ENCODE measurements at places on chromosomes 7 and 10.

DNA sequence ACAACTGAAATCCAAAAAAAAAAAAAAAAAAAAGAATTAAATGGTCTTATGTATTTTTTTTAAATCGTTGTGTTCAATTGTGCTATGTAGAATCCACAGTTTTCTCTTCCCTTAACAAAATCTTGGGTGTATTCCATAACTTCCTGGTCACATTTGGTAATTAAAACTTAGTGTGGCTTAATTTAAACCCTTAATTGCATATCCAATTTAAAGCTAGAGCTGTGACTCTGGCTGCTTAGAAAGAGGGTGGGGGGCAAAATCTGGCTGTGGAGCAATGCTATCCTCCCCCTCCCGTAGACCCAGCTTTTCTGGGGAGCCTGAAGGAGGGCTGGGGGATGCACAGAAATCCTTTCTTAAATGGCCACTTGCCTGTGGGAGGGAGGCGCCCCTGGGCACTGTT, 695.1 kb downstream of the INHBA start:
- DNase-seq: no peak

DNA sequence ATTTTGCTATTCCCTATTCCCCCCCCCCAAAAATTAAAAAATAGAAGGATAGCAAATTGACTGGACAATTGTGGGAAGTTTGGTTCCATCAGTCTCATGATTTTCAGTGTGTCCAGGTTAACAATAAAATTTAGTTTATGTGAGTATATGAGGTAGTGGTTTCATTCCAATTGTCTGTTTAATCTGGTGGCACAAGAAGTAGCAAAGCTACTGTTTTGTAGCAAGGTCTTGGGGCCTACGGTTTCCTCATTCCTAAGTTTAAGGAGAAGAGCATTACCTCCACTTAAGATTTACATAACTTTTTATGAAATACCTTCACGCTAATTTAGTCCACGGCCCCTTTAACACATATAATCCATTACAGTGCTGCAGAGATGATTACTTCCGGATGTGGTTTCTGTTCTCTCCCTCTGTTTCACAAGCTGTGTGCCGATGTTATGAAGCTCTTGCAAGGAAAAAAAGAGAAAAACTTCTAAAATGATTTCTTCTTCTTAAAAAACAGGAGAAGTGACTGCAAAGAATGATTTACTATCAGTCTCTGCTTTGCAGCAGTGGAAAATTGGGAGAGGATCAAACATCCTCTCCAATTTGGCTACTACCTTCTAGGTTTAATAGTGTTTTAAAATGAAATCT, 32.7 kb upstream of the NPVF start:
- DNase-seq: no peak

GRCh38 chr7:110962826-110963225, 128.1 kb upstream of the LRRN3 start:
- DNase-seq: no peak

DNA sequence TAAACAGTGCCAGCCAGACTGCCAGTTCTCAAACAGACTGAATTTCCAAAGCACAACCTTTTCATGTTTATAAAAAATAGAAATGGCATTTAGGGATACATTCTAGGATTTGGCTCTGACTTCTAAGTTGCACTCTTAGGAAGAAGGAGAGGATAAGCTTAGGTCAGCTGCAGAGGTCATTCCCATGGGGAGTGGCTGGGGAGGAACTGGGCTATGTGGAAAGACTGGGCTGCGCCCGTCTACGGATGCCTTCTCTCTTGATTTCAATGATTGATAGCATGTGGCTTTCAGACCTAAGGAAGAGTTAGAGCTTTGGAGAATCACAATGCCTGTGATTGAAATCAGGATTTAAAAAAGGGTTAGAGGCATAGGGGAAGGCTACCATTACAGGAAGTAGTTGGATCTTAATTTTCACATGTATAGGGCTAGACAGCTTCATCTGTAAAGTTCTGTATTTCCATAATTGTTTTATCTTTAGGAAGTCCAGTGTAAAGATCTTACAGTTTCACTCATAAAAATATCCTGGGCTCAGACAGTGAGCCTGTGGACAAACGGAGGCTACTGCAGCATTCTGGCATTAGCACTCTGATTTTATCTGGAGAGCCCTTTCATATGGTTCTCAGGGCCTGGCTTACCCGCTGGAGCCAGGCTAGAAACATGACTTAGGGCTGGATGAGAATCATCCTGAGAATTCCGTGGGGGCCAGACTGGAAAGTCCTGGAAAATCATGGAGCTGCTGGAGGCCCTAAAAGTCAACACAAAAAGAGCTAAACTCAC, 29.5 kb downstream of the NUDT5 start:
- no peak for DNase-seq

DNA sequence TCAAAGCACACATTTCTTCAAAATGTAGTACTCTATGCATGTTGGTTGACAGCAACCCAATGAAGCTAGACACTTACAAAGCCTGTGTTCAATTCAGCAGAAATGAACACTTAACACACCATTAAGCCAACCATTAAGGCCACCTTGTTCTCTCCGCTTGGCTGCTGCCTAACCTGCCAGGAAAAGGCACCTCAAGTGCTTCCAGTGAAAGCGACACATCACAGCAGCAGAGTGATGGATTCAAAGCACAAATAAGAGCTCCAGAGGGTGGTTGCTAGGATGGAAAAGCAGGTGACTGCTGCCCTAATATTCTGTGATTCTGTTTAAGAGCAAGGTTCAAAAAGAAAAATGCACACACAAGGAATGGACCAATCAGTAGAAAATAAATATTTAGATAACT, 81.5 kb upstream of the GNAI1 start:
- DNase-seq: peak; percentile 97

GRCh38 chr7:158957510-158957906, 101.2 kb downstream of the DYNC2I1 start:
- peak; percentile 65 for DNase-seq

DNA sequence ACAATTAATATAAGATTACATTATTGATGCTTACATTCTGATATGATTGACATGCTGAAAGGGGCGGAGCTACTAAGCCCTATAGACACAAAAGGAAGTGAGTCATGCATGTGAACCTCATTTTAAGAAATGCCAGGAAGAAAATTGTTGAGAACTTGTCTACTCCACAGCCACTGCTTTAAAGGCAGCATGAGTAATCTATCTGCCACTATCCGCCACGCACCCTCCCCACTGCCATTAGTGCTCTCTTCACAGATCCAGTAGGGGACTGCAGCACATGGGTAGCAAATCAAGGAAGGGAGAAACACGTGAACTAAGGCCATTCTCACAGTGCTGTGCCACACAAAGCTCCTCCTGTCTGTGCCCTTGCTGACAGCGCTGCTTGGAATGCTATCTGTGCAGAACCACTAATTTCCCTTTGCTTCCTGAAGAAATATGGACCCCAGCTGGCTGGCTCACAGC, 524.8 kb downstream of the GRM8 start:
- DNase-seq: no peak

DNA sequence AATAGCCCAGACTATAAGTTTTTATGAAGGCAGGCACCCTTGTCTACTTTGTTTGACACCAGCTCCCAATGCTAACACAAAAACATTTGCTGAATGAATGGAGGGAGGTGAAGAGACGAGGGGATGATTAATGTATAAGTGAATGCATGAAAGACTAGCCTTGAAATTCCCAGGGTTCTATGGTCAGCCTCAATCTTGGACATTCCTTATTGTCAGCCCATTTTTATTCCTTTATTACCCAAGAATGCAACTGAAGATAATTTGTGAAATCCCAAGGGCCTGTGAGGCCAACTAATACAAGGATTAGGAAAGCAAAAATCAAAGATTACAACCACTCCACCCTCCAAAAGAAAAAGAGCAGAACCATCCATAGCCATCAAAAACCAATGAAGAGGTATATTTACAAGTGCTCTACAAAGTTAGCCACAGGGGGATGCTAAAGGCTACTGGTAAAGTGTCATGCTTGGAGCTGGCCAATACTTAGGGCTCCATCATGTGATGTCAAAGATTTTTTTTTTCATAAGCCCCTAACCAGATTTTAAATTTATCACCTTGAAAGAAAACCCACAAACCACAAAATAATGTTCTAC, 40.0 kb upstream of the ASAH2 start:
- DNase-seq: no peak

DNA sequence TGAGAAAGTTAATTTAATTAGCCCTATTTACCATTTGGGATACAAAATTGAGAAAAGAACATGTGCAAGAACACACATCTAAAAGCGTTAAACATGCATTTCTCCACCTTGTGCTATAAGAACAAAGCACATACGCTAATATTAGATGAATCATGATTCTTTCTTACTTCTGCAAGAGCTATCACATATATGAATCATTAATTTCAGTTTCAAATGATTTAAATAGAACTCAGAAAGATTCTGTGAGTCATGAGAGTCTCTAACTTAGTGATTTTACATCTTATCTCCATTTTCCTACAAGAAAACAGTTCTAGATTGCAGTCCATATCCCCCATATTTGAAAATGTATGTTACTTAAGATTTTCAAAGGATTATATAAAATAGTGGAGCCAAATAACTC, 173.9 kb downstream of the RNLS start:
- DNase-seq: no peak

GRCh38 chr7:50677638-50677996, 105.1 kb downstream of the GRB10 start:
- DNase-seq: no peak

DNA sequence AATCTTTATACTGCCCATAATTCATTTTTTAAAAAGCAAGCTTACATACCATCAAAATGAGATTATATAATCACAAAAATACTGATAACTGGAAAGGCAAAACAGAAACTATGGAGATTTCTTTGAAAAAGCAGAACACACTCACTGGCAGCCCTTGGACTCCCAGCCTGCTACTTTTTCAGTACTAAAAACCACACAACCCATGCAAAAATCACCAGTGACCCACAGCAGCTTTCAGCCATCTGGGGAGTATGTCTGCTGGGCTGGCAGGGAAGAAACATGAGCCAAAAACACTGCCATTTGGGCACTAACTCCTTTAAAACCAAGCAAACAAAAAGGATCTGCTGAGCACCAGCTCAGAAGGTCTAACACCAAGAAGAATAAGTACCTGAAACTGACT, 80.0 kb upstream of the DDC start:
- no peak for DNase-seq

GRCh38 chr10:48477616-48478015, 127.3 kb downstream of the ARHGAP22 start:
- no peak for DNase-seq

DNA sequence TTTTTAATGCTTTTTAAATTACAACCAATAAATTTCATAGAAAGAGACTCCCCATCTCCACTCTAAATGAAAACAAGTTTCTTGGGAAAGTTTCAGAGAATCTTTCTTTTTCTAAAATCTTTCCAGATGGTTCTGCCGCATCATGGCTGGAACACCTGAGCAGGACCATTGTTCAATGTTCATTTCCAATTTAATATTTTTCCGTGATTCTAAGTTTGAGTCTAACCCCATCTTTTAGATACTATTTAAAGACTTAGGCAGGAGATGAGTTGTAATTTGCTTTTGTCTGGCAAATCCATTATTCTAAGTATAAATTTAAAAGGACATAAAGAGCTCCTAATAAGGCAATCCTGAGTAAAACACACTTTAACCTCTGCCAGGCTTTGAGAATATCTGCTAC, 325.2 kb downstream of the BICC1 start:
- DNase-seq: no peak

GRCh38 chr10:135132-135600, at the start of gene ZMYND11:
Gene ZMYND11 (plus strand): TSS chr10:135455. CDS start chr10:180013, 44,558 bp downstream.
- peak; percentile 20 for DNase-seq

GRCh38 chr7:5064391-5065106, 18.9 kb downstream of the RBAK start:
- DNase-seq: no peak

GRCh38 chr10:93741367-93741766, 16.4 kb upstream of the LGI1 start:
- DNase-seq: no peak

GRCh38 chr10:116444527-116445142, 17.0 kb downstream of the PNLIPRP3 start:
- peak; percentile 19 for DNase-seq

DNA sequence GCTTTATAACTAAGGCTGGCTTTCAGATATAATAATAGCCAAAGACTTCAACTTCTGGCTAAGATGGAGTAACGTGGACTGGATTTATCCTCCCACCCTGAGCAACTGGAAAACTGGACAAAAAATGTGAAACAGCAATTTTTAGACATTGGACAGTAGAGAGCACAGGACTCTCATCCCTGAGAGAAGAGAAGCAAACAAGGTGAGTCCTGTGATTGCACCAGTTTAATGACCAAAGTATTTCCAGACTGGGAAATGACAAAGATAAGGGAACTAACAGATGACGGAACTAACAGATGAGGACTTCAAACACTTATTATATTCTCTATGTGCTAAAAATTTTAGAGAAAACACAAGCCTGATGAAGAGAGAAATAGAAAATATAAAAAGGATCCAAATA, 175.7 kb upstream of the SLC25A13 start:
- DNase-seq: no peak

DNA sequence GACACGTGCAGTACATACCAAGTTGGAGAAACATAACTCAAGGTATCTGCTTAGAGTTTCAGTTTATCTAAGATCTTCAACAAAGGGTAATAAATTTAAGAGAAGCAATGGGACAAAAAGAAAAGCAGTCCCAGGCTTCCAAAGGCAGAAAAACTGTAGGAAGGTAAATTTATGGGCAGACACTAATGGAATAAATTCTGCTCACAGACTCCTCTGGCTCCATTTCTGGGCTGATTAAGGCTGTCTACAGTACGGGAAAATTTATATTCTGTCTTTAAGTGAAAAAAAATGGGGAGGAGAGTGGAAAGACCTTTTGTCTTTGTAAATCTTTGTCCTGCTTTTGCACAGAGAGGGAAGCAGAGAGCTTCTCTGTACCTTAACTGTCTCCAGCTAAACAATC, 587.5 kb upstream of the IGFBP3 start:
- no peak for DNase-seq

- DNase-seq: peak; percentile 63
Observed at GRCh38 chr7:97401398-97401797, 283.9 kb downstream of the SDHAF3 start.

- no peak for DNase-seq
Observed at GRCh38 chr10:116716381-116716780, 26.0 kb downstream of the HSPA12A start.

- DNase-seq: peak; percentile 74
Observed at GRCh38 chr10:22316286-22317075, at the start of gene COMMD3. Gene COMMD3 (plus strand): TSS chr10:22316388. CDS start chr10:22316418, 30 bp downstream.

- DNase-seq: no peak
Observed at GRCh38 chr10:59631237-59631636, 78.4 kb downstream of the SLC16A9 start.

DNA sequence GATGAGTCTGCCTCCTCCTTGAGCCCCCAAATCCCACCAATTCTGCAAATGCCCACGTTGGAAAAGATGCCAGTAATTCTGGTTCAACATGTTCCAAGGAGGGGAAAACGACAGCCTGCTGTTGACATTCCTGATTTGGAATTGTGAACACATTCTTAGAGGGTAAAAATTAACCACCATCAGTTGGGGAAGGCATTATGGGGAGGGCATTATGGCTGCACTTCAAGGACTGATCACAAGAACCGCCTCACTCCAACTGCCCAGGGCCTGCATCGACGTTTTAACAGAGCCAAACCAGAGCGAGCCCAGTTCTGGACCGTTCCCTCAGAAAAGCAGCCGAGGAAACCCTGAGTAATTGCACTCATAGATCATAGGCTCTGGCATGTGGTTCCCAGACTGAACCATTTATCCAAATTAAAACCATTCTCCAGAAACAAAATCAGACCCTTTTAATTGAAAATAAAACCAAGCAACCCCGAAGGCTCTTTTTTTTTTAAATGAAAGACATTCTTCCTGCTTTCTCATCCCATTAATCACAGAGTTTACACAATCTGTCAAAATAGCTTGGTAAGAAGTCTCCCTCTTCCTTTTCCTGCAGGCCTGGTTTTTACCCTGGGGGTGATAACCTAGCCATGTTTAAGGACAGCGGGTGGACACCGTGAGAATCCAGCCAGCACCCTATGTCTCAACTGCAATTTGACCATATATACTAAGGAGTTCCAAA, 8.0 kb downstream of the TNS3 start:
- DNase-seq: no peak

Measured in NCI-H1105 treated with DMSO at 0.1 percent for 48 hours (cell line).